ENCODE measurements at places on chromosomes 7 and 10. TPM values are rescaled to one million over a fixed set of nuclear protein-coding genes. Genes with fewer than 3 reads are reported as not detected.

PRKAR2B gene
- 2.5 TPM for total RNA-seq

NUTM2B gene
- 0.89 TPM for total RNA-seq

OGDHL gene
- total RNA-seq, result under 0.01 TPM

HPSE2 gene
- total RNA-seq, result not detected

GALNT17 gene
- total RNA-seq, result under 0.01 TPM
